ENCODE measurements at places on chromosomes 11 and 22.
A peak's percentile ranks its signal among the peaks of the same experiment; 100 is the strongest.

- no peak for DNase-seq
Observed at GRCh38 chr22:46077669-46078099, 72.6 kb upstream of the PPARA start.

- peak; percentile 17 for DNase-seq
Observed at GRCh38 chr22:17597217-17597616, 31.3 kb downstream of the ATP6V1E1 start.

DNA sequence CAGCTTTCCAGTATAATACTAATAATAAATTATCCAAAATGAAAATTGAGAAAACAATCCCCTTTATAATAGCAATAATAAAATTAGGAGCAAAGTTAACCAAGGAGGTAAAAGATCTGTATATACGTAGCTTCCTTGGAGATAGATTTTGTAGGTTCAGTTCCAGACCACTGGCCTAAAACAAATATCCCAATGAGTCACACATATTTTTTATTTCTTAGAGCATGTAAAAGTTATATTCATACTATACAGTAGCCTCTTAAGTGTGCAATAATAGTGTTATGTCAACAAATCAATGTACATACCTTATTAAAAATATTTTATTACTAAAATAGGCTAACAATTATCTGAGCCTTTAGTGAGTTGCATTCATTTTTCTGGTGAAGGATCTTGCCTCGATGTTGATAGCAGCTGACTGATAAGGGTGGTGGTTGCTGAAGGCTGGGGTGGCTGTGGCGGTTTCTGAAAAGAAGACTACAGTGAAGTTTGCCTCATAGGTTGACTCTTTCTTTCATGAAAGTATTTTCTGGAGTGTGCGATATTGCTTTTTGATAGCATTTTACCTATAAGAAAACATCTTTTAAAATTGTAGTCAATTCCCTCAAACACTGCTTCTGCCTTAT, 178.5 kb downstream of the ARHGAP42 start:
- DNase-seq = no peak

GRCh38 chr11:68202165-68202564, 10.9 kb downstream of the KMT5B start:
- no peak for DNase-seq

DNA sequence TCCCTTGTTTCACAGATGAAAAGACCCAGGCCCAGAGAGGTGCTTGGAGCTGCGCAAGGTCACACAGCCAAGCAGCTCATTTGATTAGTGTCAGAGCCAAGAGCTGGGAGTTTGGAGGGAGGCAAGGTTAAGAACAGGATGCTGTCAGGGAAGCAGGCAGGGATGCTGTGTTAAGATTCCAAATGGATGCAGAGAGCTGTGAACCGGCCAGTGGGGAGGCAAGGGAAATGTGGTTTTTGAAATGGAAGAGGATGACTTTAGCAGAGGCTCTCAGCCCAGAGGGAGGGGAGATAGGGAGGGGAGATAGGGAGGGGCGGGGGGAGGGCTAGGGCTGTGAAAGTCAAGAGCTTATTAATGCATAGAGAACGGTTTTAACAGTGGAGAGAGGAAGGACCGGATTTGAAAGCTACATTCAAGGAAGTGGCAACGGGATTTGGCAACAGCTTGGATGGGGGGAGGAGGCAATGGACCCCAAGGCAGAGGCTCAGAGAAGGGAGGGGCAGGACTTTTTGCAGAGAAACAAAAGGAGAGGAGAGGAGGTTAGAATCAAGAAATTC, 13.0 kb downstream of the RTN4RL2 start:
- no peak for DNase-seq

DNA sequence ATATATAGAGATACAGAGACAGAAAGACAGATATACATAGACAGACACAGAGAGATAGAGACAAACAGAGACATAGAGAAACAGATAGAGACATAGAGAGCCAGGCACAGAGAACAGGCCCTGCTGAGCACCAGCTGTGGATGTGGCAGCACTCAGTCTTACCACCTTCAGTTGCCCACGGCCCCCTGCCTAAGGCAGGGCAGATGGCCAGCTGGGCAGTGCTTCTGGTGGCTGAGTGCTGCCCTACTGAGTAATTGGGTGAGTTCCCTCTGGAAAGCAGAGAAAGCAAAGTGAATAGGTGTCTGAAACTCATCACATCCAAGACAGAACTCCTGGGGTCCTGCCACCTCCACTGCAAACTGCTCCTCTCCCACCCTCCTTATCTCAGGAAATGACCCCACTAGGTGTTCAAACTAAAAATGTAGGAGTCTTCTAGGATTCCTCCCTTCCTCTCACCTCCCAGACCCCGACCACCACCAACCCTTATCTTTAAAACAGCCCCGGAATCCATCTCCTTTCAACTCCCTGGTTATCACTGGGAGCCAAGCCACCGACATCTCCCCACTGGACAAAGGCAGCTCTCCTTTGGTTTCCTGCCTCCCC, 27.2 kb downstream of the SYN3 start:
- no peak for DNase-seq

GRCh38 chr11:69055212-69055586, 6.5 kb downstream of the TPCN2 start:
- DNase-seq = no peak

- no peak for DNase-seq
Observed at GRCh38 chr11:76589964-76590950, 80.3 kb downstream of the LRRC32 start.

GRCh38 chr22:24554313-24555164, at the start of gene GUCD1:
Gene GUCD1 (minus strand): TSS chr22:24555138. CDS start chr22:24554991, 147 bp downstream.
- DNase-seq = peak; percentile 34

DNA sequence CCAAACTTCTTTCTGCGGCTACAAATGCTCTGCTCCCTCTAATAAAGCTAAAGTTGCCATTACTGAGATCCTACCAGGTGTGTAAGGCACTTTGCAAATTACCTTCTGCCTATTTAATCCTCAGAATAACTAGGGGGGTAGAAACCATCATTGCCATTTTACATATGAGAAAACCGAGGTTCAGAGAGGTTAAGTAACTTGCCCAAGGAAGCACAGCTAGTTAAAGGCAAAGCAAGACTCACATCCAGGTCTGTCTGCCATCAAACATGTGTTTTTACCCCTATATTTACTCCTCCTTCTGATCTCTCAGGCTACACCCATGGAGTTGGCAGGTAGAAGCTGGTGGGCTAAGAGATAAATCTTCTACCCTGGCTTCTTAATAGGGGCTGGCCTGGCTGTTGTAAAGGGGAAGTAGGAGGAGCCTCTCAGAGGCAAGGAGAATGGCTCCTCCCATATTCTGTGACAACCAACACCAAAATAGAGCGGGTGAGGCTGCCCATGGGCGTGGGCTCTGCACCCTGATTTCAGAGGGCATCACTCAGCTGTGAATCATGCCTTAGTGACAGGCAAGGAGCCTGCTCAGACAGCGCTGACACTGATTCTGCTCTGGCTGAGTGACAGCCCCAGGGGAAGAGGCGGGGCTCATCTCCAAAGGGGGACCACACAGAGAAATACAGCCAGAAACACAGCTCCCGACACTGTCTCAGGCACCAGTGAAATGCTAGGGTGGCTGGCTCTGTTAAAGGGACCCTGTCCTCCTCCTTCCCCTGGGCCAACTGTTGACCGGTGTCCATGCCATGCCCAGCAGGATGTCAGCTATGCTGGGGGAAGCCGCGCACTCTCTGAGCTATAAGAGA, 106.8 kb downstream of the ABTB2 start:
- peak; percentile 35 for DNase-seq

DNA sequence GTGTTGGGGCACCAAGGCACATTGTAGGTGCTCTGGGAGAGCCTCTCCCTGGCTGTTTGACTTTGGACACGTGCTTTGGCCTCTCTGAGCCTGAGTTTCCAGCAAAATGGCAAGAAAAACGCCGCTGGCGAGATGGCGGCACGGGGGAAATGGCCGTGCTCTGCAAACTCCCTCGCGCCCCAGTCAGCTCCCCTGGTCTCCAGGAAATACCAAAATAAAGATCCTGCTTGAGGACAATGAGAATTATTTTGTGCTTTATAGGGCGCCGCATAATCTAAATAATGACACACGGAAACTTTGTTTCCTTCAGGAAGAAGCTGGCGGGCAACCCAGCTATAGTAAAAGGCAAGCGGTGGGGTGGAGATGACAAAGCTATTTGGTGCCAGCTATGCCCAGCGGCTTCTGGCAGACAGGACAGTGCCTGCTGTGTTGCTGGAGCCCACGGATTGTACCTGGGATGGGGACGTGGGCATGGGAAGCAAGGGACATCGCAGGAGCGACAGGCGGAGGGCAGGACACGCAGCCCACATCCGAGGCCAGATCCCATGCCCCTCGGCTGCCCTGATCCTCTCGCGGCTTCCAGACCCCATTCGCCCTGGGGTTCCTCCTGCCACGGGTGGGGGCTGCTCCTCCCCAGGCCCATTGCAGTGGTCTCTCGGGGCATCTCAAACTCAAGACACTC, 26.3 kb upstream of the RFPL3 start:
- no peak for DNase-seq

GRCh38 chr11:127224276-127224675, 223.7 kb upstream of the KIRREL3 start:
- DNase-seq = no peak

GRCh38 chr22:45009606-45010531, at the start of gene PHF21B:
Gene PHF21B (minus strand): TSS chr22:45010005. CDS start chr22:45009549, 456 bp downstream.
- peak; percentile 71 for DNase-seq

DNA sequence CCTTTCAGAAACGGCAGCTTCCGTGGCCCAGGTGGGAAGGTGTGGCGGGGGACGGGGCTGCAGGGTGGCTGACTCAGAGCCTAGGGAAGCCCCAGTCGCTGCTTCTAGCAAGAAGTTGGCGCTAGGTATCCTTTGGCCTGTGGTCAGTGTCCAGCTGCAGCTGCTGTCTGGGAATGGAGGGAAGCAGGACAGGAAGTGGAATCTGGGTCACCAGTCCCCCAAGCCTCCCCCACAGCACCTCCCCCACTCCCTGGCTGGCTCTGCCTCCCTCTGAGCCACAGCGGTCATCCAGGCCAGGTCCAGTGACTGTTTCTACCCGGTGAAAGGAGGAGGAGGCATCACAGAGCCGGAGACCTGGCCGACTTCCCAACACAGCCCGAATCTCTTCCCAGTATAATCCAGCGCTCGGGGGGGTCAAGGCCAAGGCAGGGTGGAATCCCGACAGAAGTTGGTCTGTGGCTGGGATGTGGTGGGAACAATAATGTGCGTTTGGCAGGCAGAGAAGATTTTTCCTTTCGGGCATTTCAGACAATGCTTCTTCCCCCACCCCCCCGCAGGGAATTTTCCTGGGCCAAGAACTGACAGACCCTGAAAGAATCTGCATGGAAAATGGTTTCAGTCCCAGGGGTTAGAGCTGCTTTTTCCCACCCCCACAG, 45.1 kb downstream of the C11orf96 start:
- DNase-seq = peak; percentile 99

- DNase-seq = no peak
Observed at GRCh38 chr11:85912414-85912813, 57.2 kb downstream of the CCDC83 start.

- no peak for DNase-seq
Observed at GRCh38 chr22:37218399-37218770, 6.1 kb upstream of the SSTR3 start.

DNA sequence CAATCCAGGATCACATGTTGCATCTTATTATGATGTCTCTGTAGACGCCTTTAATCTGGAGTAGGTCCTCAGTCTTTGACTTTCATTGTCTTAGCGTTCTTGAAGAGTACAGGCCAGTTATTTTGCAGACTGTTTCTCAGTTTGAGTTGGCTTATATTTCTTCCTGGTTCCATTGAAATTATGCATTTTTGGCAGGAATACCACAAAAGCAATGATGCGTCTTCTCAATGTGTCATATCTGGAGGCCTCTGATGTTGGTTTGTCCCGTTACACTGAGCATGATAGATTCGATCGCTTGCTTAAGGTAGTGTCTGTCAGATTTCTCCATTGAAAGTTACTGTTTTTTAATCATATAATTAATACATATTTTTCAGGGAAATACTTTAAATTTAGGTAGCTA, 30.6 kb downstream of the TECTA start:
- DNase-seq = no peak

GRCh38 chr11:33064033-33064825, 24.9 kb downstream of the TCP11L1 start:
- DNase-seq = no peak

DNA sequence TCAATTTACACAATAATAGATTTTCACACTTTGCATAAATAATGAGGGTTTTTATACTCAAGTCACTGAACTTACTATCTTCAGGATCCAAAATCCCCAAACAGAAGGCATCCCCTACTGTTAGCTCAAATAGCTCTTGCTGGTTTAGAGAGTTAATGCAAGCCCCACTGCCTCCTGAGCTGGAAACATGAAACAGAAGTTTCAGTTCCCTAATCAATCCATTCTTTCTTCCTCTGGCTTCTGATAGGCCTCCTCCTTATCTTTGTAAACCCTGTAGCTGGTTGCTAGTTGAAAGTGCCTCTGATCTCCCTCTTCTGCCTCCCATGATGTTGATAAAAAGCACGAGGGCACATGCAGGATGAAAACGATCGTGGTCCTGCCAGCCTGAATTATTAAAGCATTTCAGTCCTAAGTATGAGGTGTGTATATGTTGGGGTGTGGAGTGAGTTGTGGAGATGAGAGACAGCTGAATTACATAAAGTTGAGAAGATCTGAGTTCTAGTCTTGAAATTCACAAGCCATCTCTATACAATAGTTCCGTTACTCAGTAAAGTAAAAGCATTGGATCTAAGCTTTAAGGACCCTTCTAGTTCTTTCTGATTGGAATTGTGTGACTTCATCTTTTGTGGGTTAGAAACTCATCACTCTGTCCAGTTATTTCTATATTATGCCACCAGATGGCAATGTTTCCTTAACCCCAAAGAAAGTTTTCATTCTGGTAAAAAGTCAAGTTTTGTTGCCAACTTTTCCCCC, 35.0 kb upstream of the EHF start:
- DNase-seq = peak; percentile 74

GRCh38 chr11:90818196-90818745, 595.4 kb upstream of the CHORDC1 start:
- DNase-seq = no peak

DNA sequence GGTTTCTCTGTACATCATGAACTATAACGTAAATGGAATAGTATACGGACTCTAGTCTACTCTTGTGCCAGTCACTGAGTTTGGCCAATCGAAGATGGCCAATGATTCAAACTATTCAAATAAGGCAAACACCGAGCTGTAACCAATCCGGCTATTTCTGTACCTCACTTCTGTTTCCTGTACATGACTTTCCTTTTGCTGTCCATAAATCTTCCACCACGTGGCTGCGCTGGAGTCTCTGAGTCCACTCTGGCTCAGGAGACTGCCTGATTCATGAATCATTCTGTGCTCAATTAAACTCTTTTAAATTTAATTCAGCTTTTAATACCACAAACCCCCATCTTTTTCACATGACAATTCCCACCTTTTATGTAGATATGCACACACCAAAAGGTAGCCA, 1.5 kb upstream of the JAML start:
- peak; percentile 59 for DNase-seq

GRCh38 chr11:32529994-32530588, 53.5 kb upstream of the EIF3M start:
- DNase-seq = no peak

All from fibroblast of skin of abdomen (primary cell).